ENCODE measurements at places on chromosomes 1 and 21. TPM values are rescaled to one million over a fixed set of nuclear protein-coding genes. Genes with fewer than 3 reads are reported as not detected.

Gene GBP6
- total RNA-seq, result not detected

Gene IGSF5
- total RNA-seq, result not detected

DNA sequence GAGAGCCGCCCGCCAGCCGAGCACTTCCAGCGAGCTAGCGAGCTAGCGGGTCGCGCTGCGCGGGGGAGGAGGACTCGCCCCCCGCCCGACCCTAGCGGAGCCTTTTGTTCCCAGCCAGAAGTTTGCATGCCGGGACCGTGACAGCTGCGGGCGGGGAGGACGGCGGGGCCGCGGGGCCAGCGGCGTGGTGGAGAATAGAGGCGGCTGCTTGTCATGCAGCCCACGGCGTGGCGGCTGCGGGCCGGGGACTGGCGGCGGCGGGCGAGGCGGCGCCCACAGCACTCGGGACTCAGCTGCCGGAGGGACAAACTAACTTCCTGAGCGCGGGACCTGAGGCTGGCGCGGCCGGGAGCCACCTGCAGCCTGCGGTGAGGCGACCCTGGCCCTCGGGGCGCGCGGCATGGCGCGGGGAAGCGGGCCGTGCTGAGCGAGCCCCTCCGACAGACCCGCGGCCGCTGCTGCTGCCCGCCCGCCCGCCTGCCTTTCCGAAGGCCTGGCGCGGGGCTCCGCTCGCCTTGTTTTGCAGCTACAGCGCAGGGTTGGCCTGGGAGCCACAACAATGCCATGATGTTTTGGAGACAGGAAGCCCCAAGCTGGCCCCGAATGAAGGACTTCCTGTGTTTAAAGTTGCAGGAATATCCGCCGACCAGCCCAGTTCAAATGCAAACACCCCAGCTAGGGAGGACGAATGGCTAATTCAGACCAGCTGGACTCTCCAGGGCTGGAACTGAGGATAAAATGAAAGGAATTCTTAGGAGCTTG lies 82.2 kb upstream of the BMP8A start:
- H3K4me3 ChIP-seq, result peak overlapping the region; percentile 80
- peak overlapping the region; percentile 77 for H3K27ac ChIP-seq
- peaks cover 66% of the 10 kb centered on the region for H3K4me1 ChIP-seq
- DNase-seq, result peak; percentile 94

Gene SPRR5
- not detected for total RNA-seq

Gene GJA9
- total RNA-seq, result not detected

DNA sequence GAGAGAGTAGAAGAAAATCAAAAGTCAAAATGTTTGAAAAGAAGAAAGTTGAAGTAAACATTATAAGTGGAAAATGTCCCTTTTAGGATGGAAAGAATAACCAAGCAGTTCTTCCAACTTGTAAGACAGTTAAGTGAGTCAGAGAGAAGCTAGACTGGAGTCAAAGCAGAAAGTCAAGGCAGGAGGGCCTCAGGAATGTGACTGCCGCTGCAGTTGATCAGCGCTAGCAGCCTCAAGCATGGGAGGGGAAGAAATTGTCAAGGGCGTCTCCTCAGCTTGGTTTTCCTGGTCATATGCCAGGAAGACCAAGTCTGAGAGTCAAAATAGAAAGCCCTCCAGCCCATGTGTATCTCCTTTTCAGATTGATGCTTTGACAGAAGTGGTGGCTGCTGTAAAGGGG lies 23.2 kb downstream of the HAO2 start:
- no peak for DNase-seq
- H3K36me3 ChIP-seq, result no peaks in the 10 kb centered on the region
- peaks cover 8% of the 10 kb centered on the region for H3K27me3 ChIP-seq
- no peak overlapping the region for H3K27ac ChIP-seq
- H3K4me3 ChIP-seq, result no peak overlapping the region

GRCh38 chr1:58792846-58793245 lies 9.0 kb upstream of the JUN start:
- H3K36me3 ChIP-seq, result no peaks in the 10 kb centered on the region
- H3K27me3 ChIP-seq, result no peaks in the 10 kb centered on the region
- no peak overlapping the region for H3K4me3 ChIP-seq
- no peak for DNase-seq

GRCh38 chr1:109531380-109531779 lies 8.3 kb upstream of the GPR61 start:
- H3K4me3 ChIP-seq, result no peak overlapping the region
- H3K27ac ChIP-seq, result no peak overlapping the region
- DNase-seq, result no peak
- H3K4me1 ChIP-seq, result peaks cover 10% of the 10 kb centered on the region
- peaks cover 6% of the 10 kb centered on the region for H3K27me3 ChIP-seq
- H3K36me3 ChIP-seq, result no peaks in the 10 kb centered on the region

GRCh38 chr21:42079939-42080787 lies 9.0 kb downstream of the UMODL1 start:
- H3K27ac ChIP-seq, result peak overlapping the region; percentile 51
- no peak overlapping the region for H3K4me3 ChIP-seq
- H3K36me3 ChIP-seq, result no peaks in the 10 kb centered on the region
- H3K4me1 ChIP-seq, result peaks cover 8% of the 10 kb centered on the region
- H3K27me3 ChIP-seq, result peaks cover 16% of the 10 kb centered on the region
- no peak for DNase-seq

DNA sequence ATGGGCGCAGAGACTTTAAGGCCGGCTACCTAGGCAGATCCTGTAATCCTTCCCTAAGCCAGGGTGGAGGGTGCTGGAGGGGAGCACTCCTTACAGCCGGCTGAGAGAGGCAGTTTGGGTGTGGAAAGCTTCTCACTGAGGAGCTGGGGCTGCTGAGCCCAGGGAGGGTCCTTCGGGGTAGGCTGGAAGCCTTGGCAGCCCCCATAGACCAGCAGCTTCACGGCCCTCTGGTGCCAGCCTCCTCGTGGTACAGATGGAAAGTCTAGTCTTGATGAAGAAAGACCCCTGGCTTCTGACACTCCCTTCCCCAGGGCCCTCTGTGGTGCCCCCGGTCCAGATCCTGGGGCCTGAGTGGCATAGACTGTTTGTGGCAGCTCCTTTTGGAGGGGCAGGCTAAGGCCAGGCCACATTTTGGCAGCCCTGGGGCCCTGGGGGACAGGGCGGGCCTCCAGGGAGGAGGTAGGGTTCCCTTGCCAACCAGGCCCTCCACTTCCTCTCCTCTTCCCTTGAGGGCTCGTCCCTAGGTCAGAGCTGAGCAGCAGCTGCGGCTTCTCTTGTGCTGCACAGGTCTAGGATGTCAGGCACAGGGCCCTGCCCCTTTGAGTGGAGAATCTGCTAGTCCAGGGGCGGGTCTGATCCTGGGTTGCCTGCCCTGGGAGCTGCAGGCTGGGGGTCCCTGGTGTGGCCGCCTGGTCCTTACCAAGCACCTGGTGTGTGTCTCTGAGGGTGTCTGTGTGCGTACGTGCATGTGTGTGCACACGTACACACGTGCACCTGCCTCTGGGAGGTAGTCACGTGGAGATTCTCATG lies 4.8 kb downstream of the AMPD2 start:
- peak overlapping the region; percentile 93 for H3K27ac ChIP-seq
- no peak overlapping the region for H3K4me3 ChIP-seq
- H3K36me3 ChIP-seq, result peaks cover 34% of the 10 kb centered on the region
- no peaks in the 10 kb centered on the region for H3K27me3 ChIP-seq
- peak; percentile 90 for DNase-seq

DNA sequence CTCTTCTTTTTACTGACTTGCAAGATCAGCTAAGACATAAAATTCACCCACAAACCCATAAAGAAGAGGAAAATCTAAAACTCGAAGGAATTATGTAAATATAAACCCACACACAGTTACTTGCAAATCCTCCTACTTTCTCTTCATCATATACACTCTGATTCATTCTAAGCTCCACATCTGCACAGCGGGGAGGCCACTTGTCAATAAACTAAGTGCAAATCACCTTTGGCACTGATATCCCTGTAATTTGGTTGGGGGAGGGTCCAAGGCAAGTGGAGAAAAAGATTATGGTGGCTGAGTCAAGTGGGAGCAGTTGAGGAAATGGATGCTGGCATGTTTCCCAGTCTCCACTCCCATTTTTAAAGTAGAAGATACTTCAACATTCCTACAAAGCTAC lies 596.5 kb downstream of the MATN1 start:
- no peaks in the 10 kb centered on the region for H3K27me3 ChIP-seq
- no peak overlapping the region for H3K27ac ChIP-seq
- H3K4me1 ChIP-seq, result no peaks in the 10 kb centered on the region
- no peak overlapping the region for H3K4me3 ChIP-seq
- no peaks in the 10 kb centered on the region for H3K36me3 ChIP-seq
- DNase-seq, result no peak

GRCh38 chr1:200962631-200963030 lies 60.9 kb downstream of the KIF21B start:
- no peak for DNase-seq
- H3K27ac ChIP-seq, result no peak overlapping the region
- H3K4me3 ChIP-seq, result no peak overlapping the region
- H3K36me3 ChIP-seq, result no peaks in the 10 kb centered on the region
- no peaks in the 10 kb centered on the region for H3K4me1 ChIP-seq
- peaks cover 29% of the 10 kb centered on the region for H3K27me3 ChIP-seq

DNA sequence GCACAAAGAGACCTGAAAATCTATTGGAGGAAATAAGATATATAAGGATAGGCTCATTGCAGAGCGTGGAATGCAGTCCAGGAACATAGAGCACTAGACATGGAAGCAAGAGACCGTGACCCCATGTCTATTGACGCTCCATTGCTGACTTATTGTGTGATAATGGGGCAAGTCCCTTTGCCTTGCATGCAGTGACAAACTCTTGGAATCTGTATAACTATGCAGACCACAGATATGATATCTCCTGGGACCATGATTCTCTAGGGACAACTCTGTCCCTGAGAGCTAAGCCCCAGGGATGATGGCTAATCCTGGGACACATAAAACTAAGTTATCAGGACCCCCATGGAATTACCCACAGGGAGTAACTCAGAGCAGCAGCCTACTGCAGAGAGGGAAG lies 73.1 kb upstream of the PRDX6 start:
- no peaks in the 10 kb centered on the region for H3K36me3 ChIP-seq
- no peak overlapping the region for H3K4me3 ChIP-seq
- H3K27me3 ChIP-seq, result no peaks in the 10 kb centered on the region
- peaks cover 11% of the 10 kb centered on the region for H3K4me1 ChIP-seq
- no peak for DNase-seq

Gene SH2D2A
- total RNA-seq, result 0.29 TPM

Gene ASPM
- 5.1 TPM for total RNA-seq

GRCh38 chr1:90959352-90960206 lies 62.3 kb downstream of the ZNF644 start:
- H3K36me3 ChIP-seq, result no peaks in the 10 kb centered on the region
- DNase-seq, result no peak
- H3K4me1 ChIP-seq, result peaks cover 13% of the 10 kb centered on the region
- H3K27me3 ChIP-seq, result no peaks in the 10 kb centered on the region
- no peak overlapping the region for H3K4me3 ChIP-seq

DNA sequence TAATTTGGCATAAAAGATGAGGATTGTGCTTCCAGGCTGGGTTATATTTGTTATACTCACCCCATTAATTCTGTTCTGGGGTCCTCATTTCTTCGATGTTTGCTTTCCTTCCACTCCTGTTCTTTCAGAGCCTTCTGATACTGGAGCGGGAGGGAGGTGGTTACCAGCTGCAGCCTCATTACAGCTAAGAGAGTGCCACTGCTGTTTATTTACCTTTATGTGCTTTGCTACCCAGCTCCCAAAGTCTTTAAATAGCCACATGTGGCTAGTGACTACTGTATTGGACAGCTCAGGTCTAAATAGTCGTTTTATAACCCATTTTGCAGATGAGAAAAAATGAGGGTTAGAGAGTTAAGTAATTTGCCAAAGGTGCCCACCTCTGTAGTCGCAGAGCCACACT lies 25.1 kb downstream of the PLEKHM2 start:
- no peaks in the 10 kb centered on the region for H3K27me3 ChIP-seq
- peaks cover 7% of the 10 kb centered on the region for H3K4me1 ChIP-seq

Gene ACTL8
- total RNA-seq, result not detected
